ENCODE measurements at places on chromosomes 1 and 21. TPM values are rescaled to one million over a fixed set of nuclear protein-coding genes. Genes with fewer than 3 reads are reported as not detected.
A peak's percentile ranks its signal among the peaks of the same experiment; 100 is the strongest.

The HPCAL4 gene
- 9.6 TPM for polyA plus RNA-seq

The PSRC1 gene
- polyA plus RNA-seq: 0.18 TPM

The CTSS gene
- polyA plus RNA-seq: 146 TPM

The CFHR1 gene
- polyA plus RNA-seq: not detected

GRCh38 chr1:154752273-154753030 is 117.6 kb downstream of the KCNN3 start:
- no peak for DNase-seq

- no peak for DNase-seq
Observed at GRCh38 chr1:37734629-37735591, 30.0 kb downstream of the EPHA10 start.

GRCh38 chr1:63843884-63844283 is 70.1 kb downstream of the ROR1 start:
- DNase-seq: no peak

- peak; percentile 45 for DNase-seq
Observed at GRCh38 chr1:181090641-181091126, 2.2 kb downstream of the IER5 start.
